ENCODE measurements at places on chromosomes 7 and 10.
A peak's percentile ranks its signal among the peaks of the same experiment; 100 is the strongest.

GRCh38 chr10:96578633-96579032 is 8.2 kb downstream of the TM9SF3 start:
- no peak for DNase-seq

DNA sequence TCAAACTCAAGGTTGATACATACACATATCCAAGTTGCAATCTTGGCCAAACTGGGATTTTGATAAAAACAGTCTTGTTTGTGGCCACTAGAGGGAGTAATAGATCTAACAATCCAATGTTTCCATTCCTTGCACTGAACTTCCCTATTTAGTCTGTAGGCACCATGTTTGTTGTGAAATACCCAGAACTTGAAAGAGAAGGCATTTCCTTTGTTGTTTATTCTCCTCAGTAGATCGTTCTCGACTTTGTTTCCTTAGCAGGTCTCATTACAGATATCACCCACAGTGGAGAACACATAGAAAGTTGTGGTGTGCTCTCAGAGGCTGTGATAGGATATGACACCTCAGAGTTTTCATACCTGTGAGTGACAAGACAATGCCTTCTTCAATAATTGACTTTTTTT is 70.3 kb upstream of the MXI1 start:
- peak; percentile 39 for DNase-seq

- no peak for DNase-seq
Measured at GRCh38 chr7:100122067-100122466, 2.6 kb downstream of the CNPY4 start.

DNA sequence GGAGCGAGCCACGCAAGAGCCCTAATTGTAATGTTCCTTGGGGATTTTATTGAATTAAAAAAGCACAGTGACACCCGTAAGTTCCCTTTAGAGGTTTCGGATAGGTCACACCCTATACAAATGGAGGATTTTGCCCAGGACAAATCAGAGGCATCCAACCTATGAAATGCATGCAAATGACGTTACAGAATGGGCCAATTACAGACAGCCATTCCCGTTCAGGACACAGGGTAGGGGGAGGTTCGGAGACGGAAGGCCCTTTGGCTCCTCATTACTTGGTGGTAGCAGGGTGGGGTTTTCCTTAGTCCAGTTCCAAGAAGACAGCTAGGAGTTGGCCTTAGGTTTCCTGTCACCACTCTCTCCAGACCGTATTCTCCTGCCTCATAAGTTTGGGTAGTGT is 754.1 kb downstream of the IPMK start:
- no peak for DNase-seq

- DNase-seq = no peak
Measured at GRCh38 chr10:89904755-89905154, 203.4 kb downstream of the KIF20B start.

DNA sequence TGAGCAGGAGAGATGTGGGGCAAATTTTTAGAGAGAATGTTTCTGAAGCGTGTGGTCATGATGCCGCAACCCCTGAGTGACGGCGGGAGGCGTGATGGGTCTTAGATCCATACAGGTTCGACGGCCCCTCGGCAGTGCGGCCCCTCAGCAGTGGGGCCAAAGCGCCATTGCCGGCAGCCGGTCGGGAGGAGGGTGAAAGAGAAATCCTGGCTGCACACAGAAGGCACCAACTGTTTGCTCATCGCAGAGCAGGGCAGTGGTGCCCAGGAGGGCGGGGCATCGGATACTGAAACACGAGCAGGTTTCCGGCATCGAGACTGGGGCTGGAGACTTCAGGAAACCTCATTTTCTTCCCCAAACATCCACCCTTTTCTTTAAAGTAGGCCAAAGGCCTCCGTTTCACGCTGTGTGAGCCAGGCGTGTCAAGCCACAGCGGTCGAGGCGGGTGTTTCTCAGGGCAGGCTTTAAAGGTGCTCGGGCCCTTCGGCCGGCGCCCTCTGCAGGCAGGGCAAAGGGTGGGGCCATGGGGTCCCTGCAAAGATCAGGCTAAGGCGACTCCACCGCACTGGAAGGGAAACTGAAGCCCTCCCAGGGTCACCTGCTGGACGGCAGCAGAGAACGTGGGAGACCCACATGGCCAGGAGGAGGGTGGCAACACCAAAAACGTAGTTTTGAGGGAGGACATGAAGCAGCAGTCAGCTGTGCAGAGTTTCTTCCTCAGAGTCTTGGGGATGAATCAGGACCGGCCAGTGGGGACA is 42.0 kb upstream of the PPP2R2D start:
- DNase-seq = no peak

- no peak for DNase-seq
Measured at GRCh38 chr10:30812018-30812851, 182.7 kb upstream of the LYZL2 start.

DNA sequence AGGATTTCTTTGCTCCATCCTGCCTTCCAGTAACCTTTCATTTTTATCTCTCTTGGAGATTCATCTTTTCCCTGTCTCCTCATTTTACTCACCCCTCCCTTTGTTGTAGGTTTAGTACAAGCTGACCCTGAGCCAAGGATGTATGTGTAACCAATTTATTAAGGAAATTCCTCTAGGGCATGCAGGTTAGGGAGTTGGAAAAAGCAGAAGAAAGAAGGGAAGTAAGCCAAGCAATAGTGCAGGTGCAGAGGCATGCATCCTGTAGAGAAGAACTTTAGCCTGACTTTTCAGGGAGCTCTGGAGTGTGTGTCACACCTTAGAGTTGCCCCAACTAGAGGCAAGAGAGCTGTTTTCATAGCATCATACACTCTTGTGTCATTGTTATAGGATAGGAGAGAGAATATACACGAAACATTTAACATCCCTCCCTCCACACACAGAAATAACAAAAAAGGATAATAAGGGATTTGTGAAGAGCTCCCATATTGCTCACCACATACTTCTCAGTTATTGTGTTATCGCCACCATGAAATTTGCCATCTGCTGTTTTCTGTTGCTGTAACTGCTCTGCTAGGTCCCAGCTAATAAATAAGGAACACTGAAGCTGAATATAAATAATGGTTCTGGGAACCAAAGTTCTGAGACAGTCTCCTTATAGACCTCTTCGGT is 21.8 kb upstream of the SEMA3C start:
- no peak for DNase-seq

DNA sequence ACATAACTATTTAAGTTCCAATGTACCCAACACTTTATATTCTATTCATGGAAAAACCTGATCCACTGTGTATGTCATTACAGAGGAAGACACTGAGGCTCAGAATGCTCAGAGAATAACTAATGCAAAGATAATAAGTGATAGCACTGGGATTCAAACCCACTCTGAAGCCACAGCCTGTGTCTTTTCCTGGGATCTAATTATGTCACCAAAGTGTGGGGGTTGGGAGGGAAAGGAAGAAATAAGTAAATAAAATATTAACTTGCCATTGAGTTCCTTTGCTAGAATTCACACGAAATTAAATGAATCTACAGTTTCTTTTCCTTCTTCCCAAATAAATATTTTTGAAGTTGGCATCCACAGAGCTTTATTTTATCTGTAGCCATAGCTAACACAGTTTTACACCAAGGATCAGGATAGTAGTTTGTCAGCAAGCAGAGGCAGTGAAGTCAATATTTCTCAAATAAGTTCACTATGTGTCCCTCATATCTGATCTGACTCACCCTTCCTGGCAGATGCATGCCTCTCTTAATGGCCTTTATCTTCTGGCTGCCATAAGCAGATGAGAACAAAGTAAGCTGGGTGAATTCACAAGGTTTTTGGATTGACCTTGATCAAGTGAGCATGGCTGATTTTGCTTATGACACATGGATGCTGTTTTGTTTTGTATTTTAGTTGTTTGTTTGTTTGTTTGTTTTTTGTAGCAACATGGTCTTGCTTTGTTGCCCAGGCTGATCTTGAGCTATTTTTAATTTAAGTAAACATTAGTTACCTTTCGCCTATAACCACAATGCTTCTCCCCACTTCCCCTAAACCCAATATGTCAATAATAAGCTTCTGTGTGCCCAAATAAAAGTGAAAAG is 6.3 kb downstream of the RAPGEF5 start:
- DNase-seq = no peak

DNA sequence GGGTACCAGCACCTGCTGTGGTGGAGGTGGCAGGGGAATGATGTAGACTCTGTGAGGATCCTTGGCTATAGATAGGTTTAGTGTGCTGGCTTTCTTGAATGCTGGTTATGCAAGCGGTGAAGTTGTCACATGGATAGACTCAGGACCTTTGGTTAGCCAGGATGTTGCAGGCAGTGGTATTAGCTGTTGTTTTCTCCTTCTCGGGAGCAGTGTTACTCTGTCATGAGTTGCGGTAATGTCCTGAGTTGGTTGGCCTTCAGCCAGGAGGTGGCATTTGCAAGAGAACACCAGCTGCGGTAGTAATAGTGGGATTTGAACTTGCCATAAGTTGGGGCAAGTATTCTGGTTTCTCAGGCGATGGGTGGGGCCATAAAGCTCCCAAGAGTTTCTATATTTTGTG is 10.8 kb downstream of the AGK start:
- no peak for DNase-seq

DNA sequence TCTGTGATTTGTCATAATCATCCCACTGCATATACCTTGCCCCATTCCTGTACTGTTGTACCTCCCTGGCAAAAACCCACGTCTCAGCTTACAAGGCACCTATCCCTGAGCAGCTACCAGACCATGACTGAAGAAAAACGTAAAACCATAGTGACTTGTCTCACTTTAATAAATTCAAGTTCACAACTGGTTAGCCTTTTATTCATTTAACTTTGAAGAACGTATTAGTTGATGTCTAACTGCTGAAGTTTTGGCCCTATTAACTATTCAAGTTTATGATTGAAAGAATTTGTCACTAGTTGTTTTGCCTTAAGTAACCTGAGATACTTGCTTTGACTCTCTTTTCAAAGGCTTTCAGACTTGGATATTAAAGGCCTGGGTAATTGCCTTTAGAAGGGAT is 59.7 kb downstream of the GALNT11 start:
- no peak for DNase-seq

GRCh38 chr10:3772361-3773171 is 12.4 kb downstream of the KLF6 start:
- DNase-seq = no peak

DNA sequence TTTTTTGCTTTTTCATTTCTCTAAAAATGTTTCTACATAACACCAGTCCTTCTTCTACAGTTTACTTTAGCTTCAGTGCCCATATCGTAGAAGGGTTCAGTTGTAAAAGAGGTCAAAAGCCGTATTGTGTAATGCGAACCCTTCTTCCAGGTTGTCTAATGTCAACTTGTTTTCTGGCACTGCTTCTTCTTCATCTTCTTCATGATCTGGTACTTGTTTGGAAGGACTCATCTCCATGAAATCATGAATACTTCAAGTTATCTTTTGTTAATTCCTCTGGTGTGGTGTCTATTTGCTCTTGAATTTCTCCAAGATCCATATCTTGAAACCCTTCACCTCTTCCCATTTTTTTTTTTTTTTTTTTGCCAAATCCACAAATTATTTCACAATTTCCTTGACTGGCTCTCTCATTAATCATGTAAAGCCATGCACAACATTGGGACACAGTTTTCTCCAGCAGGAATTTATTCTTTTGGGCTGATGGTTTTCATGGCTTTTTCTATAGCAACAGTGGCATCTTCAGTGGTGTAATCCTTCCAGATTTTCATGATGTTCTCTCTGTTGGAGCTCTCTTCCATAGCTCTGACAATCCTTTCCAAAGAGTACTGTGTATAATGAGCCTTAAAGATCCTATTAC is 85.1 kb downstream of the CPED1 start:
- DNase-seq = no peak

GRCh38 chr7:130877236-130877990 is 143.4 kb upstream of the KLF14 start:
- no peak for DNase-seq

- DNase-seq = no peak
Measured at GRCh38 chr7:5693529-5693928, 87.9 kb downstream of the RNF216 start.
